Skin of body (tissue), 3 donors: ENCODE measurements at places on chromosomes 7 and 10. TPM values are rescaled to one million over a fixed set of nuclear protein-coding genes. Genes with fewer than 3 reads are reported as not detected.

The NPS gene
- not detected for total RNA-seq

The VAX1 gene
- total RNA-seq: not detected

The NOM1 gene
- 29.6 TPM for total RNA-seq

The ZNF425 gene
- 2.4 TPM for total RNA-seq

The SCRN1 gene
- total RNA-seq: 29.2 TPM

The MOGAT3 gene
- total RNA-seq: not detected

The CALN1 gene
- total RNA-seq: 2.6 TPM

The STEAP1B gene
- 2.0 TPM for total RNA-seq

The MYL10 gene
- 3.2 TPM for total RNA-seq

The EIF4H gene
- total RNA-seq: 194 TPM

The OR6V1 gene
- total RNA-seq: not detected

The NPSR1 gene
- total RNA-seq: not detected

The GNG11 gene
- total RNA-seq: 19.0 TPM

The NODAL gene
- total RNA-seq: not detected

The NEBL gene
- 29.3 TPM for total RNA-seq

The BAG3 gene
- total RNA-seq: 11.6 TPM

The ASB4 gene
- 2.9 TPM for total RNA-seq

The TMEM196 gene
- under 0.01 TPM for total RNA-seq

The VDAC2 gene
- 105 TPM for total RNA-seq

The OR2A42 gene
- total RNA-seq: 0.10 TPM

The ADAM8 gene
- total RNA-seq: 6.3 TPM

The ACTL6B gene
- not detected for total RNA-seq

The DENND2A gene
- total RNA-seq: 24.9 TPM

The HSPA12A gene
- 11.2 TPM for total RNA-seq

The ZNF775 gene
- total RNA-seq: 3.0 TPM
